Stimulated activated CD4-positive, alpha-beta T cell treated with anti-CD3 and anti-CD28 coated beads, Interleukin-4, amount 100 ng/mL, for 4 hours (primary cell): ENCODE measurements at places on chromosomes 3 and 15.
A peak's percentile ranks its signal among the peaks of the same experiment; 100 is the strongest.

GRCh38 chr3:50606596-50606995, 5.0 kb downstream of the CISH start:
- peak; percentile 35 for DNase-seq

DNA sequence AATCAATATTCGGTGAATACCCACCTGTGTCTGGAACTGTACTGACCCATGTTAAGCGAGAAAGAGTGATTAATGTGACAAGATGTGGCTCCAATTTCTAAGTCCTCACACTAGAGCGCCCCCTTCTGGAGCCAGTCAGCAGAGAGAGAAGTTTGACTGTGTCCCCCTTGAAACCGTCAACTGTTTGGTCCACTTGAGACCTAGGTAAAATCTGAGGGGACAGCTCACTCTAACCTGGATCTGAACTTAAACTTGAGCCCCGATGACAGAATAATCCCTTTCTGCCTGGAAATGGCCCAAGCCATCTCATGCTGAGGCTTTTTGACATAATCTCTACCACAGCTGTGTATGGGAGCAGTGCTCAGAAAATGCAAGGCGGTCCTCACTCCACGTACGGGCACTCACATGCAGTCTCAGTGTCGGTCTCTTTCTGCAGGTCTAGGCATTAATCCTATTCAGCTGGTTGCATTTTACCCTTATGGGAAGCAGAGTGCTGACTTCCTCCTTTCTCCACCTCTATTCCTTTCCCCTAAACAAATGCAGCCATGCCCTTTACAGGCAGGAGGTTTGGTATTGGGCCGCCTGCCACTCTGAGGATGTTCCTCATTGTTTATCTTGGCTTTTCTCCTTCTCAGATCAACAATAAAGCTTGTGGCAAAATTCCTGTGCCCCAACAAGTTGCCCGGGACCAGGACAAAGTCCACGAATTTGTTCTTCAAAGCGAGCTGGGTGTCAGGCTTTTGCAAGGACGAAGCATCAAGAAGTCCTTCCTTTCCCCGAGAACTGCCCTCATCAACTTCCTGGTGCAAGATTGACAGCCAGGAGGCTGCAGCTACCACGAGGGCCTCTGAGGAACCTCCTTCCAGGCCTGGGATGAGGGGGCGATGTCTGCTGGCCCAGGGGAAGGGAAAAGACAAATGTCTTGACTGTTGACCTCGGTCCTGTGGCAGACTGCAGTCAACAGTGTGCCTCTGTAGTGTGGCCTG, 47.5 kb upstream of the LIMD1 start:
- DNase-seq: peak; percentile 37

DNA sequence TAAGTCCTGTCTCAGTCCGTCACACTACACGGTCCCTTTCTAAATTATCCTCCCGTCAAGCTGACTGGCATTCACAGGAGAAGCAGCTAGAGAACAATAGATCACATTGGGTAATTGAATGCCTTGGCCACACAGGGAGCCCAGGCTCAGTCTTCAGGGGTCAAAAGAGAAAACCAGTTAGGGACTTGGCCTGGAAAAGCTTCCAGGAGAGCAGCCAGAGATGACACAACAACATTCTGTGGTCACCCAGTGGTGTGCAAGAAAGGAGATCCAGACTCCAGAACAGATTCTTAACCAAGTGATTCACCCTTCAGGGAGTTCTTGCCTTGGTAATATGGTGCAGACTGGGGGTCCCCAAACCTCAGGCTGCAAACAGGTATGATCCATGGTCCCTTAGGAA, 15.9 kb downstream of the ARHGAP31 start:
- DNase-seq: no peak

GRCh38 chr15:73812806-73813465, 59.8 kb upstream of the INSYN1 start:
- no peak for DNase-seq

- DNase-seq: no peak
Measured at GRCh38 chr15:75663931-75664421, 16.3 kb downstream of the SNX33 start.

DNA sequence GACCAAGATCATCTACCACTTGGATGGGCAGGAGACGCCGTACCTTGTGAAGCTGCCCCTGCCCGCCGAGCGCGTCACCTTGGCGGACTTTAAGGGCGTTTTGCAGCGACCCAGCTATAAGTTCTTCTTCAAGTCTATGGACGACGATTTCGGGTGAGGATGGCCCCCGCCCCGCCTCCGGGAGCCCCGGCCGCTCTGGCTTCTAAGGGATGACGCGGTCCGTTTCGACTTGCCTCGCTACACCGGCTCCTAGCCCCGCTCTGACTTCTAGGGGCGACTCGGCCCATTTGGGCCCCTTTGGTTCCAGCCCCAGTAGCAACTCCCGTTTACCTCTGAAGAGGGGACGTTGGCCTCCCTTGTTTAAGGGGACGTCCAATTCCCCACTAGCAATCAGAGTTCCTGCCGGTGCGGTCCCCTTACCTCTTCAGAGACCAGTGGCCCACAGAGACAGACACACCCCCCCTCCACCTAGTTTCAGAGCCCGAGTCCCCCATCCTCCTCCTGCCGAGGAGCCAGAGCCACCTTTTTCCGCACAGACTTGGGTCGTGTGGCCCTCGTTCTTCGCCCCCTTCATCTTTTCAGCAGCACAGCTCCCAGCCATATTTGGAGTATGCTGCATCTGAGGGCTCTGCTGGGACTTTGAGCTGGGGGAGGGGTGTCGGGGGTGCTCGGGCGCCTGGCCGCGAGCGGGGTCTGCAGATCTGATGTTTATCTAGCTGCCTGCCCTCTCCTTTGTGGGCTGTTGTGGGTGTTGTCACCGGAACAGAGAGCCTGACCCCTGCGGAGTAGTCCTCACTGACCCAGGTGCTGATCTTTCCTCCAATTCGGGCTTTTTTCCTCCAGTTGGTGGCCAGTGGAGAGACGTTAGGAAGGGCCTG, 706 bp downstream of the DVL3 start:
- DNase-seq: peak; percentile 49

DNA sequence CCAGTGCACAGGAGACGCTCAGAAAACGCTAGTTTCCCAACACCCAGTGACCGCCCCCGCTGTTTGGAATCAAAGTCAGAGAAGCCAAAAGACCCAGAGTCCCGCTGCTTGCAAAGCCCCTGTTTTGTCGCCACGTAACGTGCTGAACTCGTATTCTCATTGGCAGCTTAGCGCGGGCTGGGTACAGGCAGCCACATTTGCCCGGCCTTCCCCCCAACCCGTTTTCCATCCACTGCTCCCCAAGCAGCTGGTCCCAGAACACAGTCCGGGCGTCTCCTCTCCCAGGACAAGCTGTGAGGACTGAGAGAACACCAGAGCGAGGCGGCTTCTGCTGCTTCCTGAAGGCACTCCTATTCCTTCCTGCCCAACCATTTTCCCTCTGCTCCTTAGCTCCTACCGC, 54.8 kb downstream of the RASGRF1 start:
- no peak for DNase-seq

DNA sequence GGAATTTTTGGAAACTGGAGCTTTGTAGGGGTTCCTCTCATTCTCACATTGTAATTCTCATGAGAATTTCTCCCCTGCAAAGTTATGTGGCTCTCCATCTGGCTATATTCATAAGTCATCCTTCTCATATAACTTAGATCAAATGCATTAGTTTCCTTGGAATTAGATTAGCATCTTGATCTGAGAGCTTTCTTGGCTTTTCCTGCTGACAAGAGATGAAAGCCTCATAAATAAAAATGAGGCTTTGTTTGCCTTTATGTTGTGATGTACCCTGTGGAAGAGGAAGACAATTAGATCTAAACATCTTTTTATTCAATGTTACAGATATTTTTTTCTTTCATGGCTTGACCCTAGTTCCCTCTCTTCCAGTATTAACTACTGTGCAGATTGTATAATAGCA, 165.4 kb upstream of the ZPLD1 start:
- DNase-seq: no peak

DNA sequence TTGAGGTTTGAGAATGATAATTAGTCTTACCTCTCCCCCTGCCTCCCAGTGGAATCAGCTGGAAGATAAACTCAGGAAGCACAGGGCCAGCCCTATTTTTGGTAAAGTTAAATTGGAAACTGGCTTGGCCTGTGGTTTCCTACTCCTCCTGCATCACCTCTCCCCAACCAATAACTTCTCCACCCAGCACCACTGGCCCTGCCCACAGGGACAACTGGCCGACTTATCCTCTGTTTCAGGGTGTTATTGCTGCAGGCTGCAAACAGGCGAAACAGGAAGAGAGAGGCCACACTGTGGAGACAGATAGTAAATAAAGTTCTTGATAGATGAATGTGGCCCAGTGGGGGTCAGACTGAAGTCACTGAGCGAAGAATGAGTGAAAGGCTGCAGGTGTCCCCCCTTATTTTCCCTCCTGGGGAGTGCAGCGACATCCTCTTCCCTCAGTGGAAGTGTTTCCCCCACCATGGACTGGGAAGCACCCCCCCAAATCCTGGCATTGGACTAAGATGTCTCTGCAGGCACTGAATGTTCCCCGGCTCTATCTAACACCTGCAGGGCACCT, 47.1 kb downstream of the PDIA5 start:
- DNase-seq: no peak

DNA sequence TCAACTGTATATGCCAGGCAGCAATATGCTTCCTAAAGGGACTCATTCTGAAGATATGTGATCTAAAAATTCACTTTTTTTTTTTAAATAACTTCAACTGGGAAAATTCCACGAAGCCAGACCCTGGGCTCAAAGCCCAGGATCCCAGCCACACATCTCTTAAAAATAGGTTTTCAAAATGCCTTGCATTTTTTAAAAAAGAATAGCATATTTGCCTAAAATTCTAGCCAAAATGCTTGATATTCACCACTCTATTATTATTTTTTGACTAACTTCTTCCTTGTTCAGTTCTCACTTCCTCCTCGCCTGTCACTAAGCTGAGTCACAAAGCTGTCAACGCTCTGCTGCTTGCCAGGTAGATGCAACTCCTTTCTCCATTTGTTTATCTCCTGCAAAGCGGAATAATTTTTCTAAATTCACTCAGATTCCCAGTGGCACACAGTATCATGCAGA, 28.0 kb upstream of the VGLL4 start:
- DNase-seq: no peak

DNA sequence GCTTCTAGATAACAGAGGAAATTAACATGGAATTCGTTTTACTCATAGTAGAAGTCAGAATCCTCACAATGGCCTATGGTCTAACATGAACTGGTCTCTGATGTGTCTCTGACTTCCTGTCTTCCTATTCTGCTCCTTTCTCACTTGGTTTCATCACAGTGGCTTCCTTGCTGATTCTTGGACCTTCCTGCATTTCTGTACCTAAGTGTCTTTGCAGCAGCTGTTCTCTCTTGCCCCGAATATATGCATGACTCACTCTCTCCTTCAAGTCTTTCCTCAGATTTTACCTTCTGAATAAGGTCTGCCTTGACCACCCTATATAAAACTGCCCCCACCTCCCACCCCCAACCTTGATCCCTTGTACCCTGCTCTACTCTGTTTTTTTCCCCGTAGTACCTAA, 14.1 kb downstream of the ARL13B start:
- DNase-seq: no peak

- no peak for DNase-seq
Measured at GRCh38 chr3:98734306-98734705, 28.8 kb upstream of the ST3GAL6 start.

DNA sequence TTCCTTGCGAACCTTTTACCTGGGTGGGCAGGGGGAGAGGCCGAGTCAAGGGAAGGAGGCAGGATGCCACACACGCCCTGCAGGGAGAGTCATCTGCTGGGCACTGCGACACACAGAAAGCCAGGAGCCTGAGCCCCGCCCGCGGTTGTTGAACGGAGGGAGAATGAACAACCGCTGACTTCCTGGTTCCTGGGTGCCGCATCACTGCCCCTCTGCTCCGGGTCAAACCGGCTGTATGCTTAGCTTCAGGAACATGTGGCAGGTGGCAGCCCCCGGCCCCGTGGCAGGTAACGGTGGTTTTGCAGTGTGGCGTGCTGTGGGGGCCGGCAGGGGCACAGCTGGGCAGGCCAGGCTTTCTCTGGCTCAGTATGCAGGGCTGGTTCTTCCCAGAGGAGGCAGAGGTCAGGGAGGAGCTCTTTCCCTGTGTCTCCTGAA, 33.4 kb downstream of the APBA2 start:
- DNase-seq: peak; percentile 25

DNA sequence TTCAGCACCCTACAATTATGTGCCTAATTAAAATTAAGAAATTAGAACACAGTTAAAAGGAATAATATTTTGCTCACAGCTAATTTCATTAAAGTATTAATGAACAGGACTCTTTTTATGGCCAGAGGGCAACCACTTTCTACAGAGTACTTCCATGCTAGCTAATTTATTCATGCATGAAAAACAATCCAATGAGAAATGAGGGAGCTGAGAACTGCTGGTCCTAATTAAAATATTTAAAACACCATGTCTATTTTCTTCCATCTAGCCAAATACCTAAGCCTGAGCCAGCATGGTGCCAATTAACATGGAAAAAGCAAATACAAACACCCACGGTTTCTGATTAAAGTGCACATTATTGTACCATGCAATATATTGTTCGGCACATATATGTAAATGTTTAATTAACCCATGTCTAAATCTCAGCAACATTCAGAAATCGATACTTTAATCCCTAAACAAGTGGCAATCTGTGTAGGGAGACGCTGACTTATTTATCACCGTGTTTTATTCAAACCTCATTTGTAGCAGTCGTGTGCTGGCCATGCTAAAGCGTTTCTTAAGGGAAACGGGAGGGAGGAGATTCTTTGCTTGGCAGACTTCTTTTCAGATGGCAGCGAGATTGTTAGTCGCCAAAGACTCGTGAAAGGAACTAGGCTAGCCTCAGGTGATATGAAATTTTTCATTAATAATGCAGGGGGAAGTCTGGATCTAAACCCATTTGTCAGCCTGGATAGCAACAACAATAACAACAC, 193.5 kb downstream of the ANXA2 start:
- DNase-seq: no peak

- DNase-seq: no peak
Measured at GRCh38 chr3:99319961-99320360, 318.4 kb upstream of the COL8A1 start.

DNA sequence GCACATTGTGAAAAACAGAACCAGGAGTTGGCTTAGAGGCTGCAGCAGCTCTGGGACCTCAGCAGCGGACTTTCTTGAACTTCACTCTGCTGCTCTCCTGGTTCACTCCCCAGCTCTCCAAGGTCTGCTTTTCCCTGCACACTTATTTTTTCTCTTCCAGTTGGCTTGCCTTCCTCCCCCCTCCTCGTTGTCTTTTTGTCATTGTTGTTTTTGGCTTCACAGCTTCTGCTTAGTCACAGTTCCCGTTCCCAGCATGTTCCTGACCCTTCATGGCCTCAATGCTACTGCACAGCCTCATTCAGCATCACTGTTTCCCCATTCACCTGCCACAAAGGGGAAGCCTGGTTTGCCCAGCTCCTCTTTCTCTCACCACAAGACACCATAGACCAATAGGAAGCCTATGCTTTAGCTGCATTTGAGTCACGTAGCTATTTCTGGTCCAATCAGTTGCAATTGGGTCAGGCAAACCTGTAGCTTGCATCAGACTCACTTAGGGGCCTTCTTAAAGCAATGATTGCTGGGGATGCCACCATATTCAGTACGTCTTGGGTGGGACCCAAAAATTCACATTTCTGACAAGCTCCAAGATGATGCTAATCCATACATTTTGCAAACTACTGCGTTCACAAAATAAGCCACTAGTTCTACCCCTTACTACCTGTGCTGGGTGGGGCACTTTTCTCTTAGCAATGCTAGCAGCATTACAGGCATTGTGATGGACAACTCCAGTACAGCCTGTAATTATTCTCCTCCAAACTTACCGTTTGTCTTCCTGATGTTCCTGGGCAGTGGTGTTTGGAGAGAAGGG, 7.8 kb upstream of the SUMF1 start:
- no peak for DNase-seq

- no peak for DNase-seq
Measured at GRCh38 chr15:51346136-51346535, 4.7 kb downstream of the GLDN start.

- no peak for DNase-seq
Measured at GRCh38 chr15:95459273-95459672, 871.2 kb upstream of the NR2F2 start.
